NCI-H1694 (cell line): ENCODE measurements at places on chromosomes 13 and 19.
A peak's percentile ranks its signal among the peaks of the same experiment; 100 is the strongest.

DNA sequence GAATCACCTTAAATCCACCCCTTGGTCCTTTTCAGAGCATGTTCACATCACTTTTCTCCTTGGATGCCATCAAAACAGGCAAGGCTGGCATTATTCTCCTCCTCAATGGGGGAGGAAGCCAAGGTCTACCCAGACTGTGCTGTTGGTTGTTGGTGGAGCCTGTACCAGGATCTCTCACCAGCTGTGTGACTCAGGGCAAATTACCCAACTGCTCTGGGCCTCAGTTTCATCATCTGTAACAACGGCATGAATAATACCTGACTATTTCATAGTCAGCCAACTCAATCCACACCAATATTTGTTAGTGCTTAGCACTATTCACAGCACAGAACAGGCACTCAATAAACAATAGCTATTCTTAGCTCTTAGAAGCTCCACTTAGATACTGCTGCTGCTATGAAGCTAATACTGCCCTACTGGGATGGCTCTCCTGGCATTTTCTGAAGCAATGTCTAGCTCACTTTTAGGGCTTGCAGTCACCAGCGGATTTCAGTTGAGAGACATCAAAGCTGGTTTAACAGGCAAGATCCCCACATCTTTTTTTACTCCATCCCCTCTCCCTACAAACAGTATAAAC, 116.9 kb downstream of the CCNA1 start:
- no peak for DNase-seq

DNA sequence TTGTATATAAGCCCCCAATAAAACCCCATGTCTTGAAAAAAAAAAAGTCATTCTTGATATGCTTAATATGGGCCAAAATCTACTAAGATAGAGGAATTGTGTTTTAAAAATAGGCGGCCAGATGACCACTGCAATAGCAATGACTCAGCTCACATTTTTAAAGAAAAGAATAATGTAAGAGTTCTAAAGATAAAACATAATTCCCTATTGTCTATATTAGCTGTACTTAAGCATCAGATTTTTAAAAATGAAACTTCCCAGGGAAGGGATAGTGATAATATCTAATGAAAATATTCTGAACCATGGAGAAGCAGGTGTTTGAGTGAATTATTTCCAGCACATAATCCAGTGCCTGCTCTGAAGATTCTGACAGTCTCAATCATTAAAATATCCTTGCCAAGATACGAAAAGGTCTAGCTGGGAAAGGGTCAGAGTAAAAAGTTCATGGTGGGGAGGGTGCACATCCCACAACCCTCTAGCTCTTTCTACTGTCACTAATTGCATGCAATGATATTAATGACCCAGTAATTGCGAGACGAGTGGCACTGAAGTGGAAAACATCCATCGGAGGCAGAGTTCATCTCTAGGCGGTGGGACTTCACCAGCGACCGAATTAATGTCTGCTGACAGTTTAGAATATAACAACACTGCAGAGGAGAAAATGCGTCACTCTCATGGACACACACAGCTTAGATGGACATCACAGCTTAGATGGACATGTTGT, 31.6 kb downstream of the EFNB2 start:
- no peak for DNase-seq

GRCh38 chr13:46313432-46314257, 73.4 kb downstream of the RUBCNL start:
- DNase-seq: no peak

GRCh38 chr13:30872685-30873461, 33.2 kb upstream of the MEDAG start:
- DNase-seq: peak; percentile 7

DNA sequence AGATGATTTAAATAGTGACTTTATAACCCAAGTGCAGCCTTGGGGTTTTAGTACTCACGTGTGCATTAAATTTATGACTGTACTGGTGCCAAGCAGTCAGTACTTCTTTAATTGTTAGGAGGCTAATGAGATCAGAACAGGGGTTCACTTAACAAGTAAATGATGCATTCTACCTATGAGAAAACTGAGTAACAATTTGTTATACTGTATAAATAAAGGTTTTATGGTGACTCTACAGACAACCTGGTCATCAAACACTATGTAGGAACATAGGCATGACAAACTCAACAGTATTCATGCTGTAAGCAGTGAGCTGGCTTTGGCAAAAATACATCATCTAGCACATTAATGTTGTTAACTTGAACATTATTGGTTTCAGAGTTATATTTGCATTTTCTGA, 75.6 kb downstream of the UBL3 start:
- DNase-seq: no peak

DNA sequence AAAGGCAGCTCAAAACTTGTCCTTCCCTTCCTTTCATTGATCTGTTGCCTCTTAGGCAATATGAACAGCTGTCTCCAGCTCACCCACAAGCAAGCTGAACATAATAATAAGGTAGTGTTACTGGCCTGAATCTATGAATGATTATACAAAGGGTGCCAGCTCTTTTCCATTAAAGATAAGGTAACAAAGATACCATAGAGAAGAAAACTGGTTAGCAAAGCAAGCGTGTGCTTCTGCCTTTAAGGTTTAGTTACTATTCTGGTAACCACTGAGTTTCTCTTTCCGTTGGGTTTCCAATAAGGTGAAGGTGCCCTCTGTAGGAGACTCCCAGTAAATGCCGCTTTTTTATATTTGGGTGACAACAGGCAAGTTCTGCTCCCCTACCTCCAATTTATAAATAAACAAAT, 12.1 kb upstream of the DACH1 start:
- peak; percentile 77 for DNase-seq

DNA sequence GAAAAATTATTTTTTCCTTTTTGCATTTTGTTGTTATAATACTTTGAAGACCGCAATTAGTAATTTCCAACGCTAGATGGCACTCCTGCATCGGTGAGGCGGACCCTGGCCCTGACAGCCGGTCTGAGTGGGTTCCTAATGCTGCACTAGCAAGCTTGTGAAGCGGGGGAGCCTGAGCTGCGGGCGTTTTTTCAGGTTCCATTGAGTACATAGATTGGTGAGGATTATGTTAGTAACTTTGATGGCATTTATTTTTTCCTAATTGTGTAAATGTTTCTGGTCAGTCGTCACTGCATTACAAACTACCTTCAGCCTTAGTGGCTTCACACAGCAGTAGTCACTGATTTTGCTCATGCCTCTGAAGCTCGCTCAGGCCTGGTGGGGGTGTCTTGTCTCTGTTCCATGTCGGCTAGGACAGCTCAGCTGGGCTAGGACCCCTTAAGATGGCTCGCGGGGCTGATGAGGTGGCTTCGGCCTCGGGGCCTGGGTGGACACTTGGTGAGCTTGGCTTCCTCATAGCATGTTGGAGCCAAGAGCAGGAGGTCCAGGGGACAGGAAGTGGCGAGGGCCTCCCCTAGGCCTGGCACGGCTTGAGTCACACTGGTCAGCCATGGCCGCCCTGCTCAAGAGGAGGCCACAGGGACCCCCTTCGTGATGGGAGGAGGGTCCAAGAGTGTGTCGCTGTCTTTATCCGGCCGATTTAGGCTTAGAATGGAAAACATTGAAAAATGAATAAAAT, 25.0 kb downstream of the ERCC5 start:
- peak; percentile 56 for DNase-seq

GRCh38 chr13:71618159-71618558, 248.8 kb downstream of the DACH1 start:
- DNase-seq: no peak

GRCh38 chr13:45156565-45157361, 36.5 kb downstream of the GTF2F2 start:
- no peak for DNase-seq

DNA sequence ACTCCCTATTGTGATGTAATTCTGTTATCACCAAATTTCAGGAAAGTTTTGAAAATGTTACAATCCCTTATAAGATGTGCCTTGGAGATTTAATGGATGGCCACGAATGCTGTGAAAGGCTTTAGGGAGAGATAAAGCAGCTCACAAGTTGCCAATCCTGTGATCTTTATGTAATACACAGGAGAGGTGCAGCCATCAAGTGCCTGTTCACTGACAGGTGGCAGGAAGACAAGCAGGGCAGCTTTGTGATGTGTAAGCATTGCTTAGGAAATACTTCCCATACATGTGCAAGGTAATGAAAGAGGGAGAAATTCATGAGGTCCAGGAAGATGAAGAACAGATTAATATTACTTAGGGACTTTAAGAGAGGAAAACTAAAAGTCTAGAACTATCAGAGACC, 628.8 kb downstream of the SLITRK6 start:
- DNase-seq: no peak

GRCh38 chr19:36652958-36653357, 13.7 kb downstream of the ZNF461 start:
- DNase-seq: no peak

DNA sequence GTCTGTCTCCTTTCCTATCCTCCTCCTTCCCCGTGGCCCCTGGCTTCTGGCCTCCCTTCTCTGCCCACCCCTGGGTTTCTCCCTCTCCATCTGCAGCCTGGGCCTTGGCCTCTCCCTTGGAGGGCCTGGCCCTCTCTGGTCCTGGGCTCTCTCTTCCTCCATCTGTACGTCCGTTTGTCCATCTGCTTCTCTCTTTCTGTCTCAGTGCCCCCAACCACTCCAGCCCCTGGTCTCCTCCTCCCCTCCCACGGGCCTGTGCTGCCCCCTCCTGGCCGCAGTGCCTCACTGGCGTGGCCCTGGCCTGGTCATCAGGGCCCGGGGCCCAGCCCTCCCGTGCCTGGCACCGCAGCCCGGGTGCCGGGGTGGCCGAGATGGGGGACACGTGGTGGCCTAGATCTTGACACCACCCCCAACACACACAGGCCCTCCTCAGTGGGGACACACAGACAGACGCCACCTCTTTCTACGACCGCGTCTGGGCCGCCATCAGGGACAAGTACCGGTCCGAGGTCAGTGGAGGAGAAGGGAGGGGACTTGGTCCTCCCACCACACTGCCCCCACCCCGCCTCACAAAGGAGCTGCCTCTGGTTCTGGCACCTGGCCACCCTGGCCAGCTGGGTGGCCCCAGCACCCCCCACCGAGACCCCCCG, 11.3 kb downstream of the PRKCSH start:
- DNase-seq: no peak

DNA sequence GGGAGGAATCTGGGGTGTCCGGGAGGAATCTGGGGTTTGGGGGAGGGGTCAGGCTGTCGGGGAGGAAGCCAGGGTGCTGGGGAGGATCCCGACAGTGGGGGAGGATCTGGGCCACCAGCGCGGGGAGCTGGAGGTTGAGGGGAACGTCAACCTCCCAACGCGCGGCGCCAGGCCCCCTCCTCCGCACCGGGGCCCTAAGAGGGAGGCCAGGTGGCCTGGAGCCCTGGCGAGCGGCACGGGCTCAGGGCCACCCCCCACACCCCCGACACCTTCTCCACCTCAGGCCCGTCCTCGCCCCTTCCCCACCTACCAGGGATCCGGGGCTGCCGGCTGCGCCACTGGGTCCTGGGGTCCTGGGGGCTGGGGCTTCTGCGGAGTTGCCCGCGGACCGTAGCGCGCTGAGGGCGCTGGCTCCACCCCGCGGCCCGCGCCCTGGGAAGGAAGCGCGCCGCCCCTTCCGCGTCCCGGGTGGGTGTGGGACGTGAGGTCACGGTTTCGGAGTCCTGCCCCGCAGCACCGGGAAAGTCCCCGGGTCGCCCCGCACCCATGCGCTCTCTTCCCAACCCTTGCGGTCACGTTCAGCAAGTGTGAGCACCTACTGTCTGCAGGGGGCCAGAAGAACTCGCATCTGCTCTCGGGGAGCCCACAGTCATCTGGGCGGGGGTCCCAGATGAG, at the start of gene TICAM1:
Gene TICAM1 (minus strand): TSS at position 409 of the 675 bp plus-strand sequence. CDS start 13,335 bp downstream, outside the sequence.
- DNase-seq: no peak

DNA sequence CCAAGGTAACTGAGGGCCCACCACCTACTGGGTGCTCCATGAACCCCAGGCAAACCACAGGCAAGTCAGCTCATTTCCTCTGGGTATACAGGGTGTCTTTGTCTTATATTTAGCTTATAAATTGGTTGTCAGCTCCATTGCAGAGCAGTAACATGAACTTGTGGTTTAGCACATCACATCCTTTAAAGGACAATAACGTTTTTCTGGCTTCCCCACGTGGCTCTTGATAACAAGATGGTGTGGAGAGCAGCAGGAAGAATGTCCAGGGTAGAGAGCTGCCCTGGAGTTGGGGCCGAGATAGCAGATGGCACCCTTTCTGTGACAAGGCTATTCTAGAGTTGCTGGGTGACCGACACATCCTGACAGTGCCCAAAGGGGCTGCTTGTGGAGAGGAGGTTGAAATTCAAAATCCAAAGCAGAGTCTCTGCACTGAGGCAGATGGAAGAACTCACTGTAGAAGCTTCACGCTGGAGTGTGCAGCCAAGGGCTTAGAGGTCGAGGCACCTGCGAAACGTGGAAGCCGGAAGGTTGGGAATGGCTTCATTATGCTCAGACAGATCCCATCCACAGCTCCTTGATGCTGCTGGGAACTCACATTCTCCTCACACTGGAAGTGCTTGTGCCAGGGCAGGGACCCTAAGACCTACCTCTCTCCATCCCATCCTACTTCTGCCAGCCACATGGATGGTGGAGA, 133.0 kb upstream of the FRY start:
- DNase-seq: no peak

GRCh38 chr13:45658586-45659235, 43.2 kb upstream of the ERICH6B start:
- no peak for DNase-seq

- no peak for DNase-seq
Observed at GRCh38 chr19:30064771-30065494, 122.9 kb downstream of the URI1 start.

DNA sequence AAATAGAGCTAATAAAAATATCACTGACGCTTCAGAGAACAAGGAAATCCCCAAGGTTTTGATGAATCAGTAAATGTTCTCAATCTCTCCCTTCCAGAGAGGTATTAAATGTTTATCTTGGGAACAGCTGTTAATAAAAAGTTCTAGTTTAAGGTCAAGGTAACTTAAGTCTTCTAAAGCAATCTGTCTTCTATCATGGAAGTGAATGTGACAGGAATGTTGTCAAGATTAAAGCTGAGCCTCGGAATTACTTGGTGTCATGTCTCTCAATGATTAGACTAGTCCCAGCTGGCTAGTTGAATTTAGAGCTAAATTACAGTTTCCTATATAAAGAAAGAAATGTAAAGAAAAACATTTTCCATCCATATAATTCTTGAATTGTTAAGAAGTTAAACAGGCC, 23.4 kb downstream of the ESD start:
- DNase-seq: no peak

DNA sequence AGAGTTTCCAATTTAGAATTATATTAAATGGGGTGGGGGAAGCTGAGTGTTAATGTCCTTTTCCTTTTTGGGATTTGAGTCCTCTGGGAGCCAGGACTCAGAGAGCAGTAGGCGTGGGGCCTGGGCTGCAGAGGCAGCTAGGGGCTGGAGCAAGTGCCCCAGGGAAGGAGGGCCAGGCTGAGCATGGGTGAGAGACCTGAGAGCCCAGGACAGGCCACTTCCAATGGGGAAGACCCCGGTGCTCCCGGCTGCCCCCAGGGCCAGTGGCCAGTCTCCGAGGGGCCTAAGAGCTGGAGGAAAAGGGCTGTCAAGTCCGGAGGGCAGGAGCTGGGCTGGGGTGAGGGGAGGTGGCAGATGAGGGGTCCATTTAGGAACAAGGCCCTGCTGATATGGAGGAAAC, 371.5 kb downstream of the ZNF536 start:
- no peak for DNase-seq

GRCh38 chr19:5588906-5589676, 21.3 kb upstream of the TINCR start:
- no peak for DNase-seq

GRCh38 chr13:35598233-35598632, 121.7 kb upstream of the MAB21L1 start:
- no peak for DNase-seq
